Stimulated activated CD8-positive, alpha-beta memory T cell treated with anti-CD3 and anti-CD28 coated beads, Interleukin-2, amount 100 ng/mL, for 48 hours (primary cell): ENCODE measurements at places on chromosomes 2 and 18.

DNA sequence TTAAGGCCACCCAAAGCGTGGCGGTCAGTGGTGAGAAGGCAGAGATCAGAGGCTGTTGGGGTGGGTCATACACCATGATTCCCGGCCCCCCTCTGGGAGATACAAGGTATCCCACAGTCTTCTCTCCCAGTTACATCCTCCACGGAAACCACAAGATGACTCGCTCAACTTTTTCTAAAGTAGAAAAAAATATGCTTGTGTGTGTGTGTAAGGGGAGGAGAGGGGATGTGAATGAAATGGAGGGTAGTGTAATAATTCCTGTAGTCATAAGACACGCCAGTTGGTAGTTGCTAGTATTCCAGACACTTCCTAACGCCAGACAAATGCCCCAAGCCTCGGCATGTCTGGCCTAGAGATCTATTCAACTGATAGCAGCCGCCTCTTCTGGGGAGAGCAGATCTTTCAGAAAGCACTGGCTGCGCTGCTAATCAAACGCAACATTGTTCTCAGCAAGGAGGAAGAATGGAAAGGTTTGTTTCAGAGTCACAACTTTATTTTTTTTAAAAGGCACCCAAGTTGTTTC lies 143.5 kb downstream of the TGIF1 start:
- DNase-seq: no peak

- no peak for DNase-seq
Measured at GRCh38 chr2:204251998-204252376, 293.3 kb upstream of the PARD3B start.

GRCh38 chr18:23077493-23078256 lies 57.6 kb upstream of the CABLES1 start:
- DNase-seq: no peak

DNA sequence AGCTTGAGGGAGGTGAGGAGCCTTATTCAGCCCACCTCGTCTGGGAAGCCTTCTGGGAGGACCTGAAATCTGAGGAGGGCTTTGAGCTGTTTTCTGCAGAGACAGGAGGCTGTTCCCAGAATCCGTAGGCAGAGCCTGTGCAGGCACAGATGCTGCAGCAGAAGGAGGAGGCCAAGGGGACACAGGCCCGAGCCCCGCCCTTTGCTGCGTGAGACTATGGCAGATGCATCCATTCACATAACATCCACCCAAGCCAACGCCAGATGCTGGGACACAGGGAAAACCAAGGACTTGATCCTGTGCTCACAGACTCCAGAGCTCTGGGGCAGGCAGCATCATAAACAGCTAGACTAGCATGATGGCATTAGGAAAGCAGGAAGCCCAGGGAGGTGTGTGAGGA lies 98.2 kb downstream of the KCNF1 start:
- no peak for DNase-seq

GRCh38 chr2:100940766-100941645 lies 61.1 kb upstream of the RPL31 start:
- DNase-seq: no peak

DNA sequence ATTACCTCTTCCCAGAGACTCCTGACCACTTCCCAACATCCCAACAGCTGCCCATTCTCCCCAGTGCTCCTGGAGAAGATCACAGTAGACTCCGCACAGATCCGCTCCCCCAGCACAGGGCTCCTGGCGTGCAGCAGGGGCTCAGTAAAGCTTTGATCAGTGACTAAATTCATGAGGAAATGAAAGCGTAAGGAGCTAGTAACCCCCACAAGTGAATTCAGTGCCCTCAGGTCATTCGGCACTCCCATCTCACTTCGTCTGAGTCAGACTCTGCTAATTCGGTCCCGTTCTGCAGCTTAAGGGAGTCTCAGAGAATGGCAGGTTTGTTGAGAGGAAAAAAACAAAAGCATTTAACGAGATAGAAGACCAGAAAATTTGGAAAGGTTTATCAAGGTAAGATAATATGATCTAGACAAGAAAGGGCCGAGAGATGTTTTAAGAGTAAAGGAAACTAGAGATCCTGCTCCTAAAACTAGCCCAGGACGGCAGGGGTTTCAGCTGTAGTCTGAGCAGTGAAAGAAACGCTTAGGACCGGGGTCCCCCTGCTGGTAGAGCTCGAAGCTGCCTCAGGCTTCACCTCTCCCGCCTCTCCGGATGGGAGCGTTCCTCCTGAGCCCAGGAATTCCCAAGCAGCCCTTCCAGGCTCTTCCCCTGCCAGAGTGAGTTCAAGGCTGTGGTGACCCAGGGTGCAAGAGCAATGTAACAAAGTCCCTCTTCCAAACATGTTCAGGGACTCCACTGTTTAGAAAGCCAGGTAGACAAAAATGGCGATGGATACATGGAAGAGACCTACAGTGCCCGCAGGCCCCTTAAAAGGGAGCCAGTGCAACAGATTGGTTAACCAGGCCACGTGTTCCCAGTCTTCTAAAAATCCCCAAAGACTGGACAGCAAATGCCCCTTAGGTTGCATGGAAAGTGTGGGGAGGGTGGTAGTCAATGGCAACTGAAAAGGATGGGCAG lies 127.3 kb downstream of the DNER start:
- DNase-seq: peak; percentile 12

DNA sequence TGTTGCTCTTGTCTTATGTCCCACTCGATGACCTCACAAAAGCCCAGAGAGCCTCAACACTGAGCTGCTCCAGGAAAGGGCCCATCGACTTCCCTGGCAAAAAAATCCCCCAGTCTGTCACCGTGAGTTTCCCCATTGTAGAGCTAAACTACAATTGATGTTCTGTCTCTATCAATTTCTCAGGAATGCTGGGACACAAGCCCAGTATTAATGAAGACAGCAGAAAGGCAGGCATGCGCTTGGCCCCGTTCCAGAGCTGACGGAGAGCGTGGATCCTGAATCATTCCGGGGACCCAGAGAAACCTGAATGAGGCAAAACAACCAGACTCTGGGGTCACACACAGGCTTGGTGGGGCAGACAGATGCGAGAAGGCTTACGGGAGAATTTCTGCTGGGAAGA lies 146.9 kb downstream of the TTC32 start:
- no peak for DNase-seq

GRCh38 chr2:168185583-168186274 lies 61.7 kb downstream of the STK39 start:
- DNase-seq: no peak

DNA sequence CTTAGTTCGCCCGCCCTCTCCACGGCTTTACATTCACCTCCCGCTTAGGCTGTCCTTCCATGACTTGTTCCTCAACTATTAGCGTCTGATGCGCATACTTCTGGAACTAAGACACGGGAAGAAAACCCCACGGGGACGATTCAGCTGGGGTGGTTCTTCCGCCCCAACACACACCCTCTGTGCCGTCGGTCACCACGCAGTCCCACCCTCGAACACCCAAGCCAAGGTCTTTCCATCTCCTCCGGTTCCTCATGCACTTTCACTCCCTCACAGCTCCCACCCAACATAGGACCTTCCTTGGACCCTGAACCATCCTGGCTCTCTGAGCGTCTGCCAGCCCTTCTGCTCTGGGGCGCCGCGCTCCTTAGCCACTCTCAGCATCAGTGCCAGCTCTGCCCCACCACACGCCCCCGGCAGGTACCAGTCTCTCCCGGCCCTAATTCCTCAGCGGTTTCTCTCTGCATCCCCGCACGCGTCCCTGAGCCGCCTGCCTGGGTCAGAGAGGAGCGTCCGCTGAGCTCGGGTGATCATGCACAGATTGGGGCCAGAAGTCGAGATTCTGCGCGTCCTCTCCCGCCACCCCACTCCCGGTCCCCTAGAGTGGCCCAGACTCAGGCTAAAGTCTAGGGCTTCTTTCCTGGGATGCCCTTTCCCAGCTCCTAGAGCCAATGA lies 522 bp upstream of the SRD5A2 start:
- DNase-seq: no peak

- no peak for DNase-seq
Measured at GRCh38 chr2:212926940-212927339, 224.5 kb downstream of the IKZF2 start.

GRCh38 chr2:20449501-20450200 lies 2.8 kb downstream of the RHOB start:
- DNase-seq: no peak
